ENCODE measurements at places on chromosomes 13 and 19.

- H3K36me3 ChIP-seq: no peaks in the 10 kb centered on the region
- H3K4me3 ChIP-seq: no peak overlapping the region
- DNase-seq: no peak
- no peak overlapping the region for H3K27ac ChIP-seq
Measured at GRCh38 chr19:49020931-49021895, 2.9 kb downstream of the CGB3 start.

DNA sequence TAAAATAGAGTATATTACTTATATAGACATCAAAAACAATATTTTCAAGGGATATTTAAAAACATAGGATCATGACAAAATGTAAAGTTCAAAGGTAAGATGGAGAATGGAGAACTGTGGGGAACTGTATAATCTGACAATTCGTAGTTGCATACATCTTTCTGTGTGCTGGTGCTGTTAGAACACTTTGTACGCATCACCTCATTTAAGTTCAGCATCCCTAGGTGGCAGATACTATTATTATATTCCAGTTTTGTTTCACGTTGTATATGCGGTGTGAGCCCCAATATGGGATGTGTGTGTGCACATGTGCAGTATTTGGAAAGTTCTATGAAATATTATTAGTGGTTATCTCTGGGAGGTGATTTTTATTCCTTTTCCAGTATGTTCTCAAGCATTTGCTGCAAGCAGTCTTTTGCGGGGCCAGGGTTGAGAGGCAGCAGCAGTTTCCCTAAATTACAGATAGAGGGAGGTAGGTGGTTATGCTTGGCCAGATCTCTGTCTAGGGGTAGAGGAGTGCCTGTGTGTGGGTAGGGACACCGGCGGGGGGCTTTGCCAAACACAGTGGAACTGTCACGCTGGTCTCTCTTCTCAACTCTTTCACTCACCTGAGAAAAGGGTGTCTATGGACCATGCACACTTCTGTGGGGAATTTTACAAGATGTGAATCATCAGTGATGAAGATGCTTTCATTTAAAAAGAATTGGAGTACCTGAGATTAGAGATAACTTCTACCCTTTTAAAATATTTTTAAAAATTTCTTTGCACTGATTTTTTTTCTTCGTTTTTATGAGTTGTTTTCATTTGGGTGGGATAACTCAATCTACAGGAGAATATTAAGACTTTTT lies 55.6 kb upstream of the ALOX5AP start:
- peak; percentile 49 for DNase-seq
- no peaks in the 10 kb centered on the region for H3K27me3 ChIP-seq
- H3K36me3 ChIP-seq: no peaks in the 10 kb centered on the region
- no peak overlapping the region for H3K27ac ChIP-seq

DNA sequence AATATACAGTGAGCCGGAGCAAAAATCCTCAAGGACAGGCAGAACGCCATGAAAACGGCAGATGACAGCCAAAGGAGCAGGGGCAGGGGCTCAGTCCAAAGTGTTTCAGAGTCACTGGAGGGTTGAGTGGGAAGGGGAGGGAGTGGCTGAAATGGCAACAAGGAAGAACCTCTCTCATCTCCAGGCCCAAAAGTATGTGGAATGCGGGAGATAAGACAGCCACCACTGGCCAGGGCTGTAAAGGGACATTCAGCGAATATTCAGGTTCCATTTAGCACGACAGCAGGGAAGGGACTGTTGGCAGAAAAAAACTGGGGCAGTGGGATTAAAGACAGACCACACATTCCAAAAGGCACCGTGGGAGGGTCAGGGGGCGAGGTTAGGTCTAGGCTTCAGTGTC lies 48.4 kb downstream of the USPL1 start:
- no peak for DNase-seq
- no peak overlapping the region for H3K4me3 ChIP-seq
- no peaks in the 10 kb centered on the region for H3K36me3 ChIP-seq
- peaks cover 6% of the 10 kb centered on the region for H3K4me1 ChIP-seq

DNA sequence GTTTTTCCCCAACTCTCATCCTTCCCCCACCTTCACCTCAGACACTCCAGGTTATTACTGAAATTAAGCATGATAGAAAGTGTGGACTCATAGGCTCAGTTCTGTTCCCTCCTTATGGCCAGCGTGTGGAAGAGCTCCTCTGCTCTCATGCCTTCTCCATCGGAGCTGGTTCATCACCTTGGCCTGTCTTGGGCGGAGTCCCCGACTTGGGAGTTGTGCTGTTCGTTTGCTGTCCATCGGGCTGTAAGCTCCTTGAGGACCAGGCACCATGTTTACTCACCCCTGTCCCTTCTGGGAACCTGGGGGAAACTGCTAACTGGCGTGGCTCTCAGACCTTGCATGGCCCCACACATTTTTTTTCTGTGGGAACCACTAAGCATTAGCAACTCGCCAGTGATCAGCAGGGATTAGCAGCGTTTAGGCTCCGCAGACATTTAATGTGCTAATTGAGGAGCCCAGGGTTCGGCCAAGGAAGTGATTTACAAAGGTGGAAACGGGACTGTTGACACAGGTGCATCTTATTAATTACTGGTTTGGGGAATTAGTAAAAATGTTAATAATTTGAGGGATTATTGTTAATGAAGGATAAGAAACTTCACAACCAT lies 123.8 kb downstream of the TM9SF2 start:
- H3K4me1 ChIP-seq: no peaks in the 10 kb centered on the region
- H3K27ac ChIP-seq: no peak overlapping the region

GRCh38 chr13:56563663-56564062 lies 577.1 kb upstream of the PRR20A start:
- H3K4me1 ChIP-seq: no peaks in the 10 kb centered on the region
- no peak overlapping the region for H3K27ac ChIP-seq
- H3K4me3 ChIP-seq: no peak overlapping the region
- no peak for DNase-seq
- H3K36me3 ChIP-seq: no peaks in the 10 kb centered on the region

DNA sequence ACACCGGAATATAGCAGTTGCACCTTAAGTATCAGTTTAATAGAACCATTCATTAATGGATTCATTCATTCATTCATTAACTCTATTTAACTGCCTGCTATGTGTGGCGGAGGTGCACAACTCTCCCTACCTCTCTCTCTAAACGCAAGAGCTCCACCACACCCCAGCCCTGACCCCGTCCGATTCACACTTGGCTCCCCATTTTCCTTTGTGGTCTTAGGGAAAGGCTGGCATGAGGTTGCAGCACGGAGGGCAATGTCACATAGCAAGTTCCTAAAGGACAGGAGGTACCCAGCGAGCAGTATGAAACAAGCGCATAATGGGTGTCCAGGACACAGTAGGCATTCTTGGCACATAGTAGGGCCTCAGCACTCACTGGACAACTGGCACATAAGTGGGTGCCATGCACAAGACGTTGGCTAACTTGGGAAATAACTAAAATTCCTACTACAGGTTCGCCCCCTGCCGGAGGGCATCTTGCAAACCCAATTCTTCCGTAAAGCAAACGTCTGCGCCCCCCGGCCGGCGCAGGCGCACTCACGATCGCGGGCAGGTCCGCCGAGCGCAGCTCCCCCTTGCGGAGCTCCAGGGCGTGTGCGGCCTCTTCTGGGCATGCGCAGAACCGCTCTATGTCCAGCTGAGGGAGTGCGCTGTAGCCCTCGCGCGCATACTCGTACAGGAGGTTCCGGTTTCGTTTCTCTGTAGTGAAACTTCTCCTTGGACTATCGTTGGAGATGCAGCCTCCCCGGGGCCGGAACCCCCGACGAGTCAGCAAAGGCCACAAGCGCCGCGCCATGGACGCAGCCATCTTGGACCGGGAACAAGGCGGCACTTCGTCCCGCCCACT lies at the start of gene SARS2:
Gene SARS2 (minus strand): TSS at position 835 of the 847 bp plus-strand sequence. CDS start 27 bp downstream, at position 808.
- H3K27me3 ChIP-seq: no peaks in the 10 kb centered on the region
- peak; percentile 93 for DNase-seq
- H3K27ac ChIP-seq: peak within 1 kb of the TSS; percentile 87
- H3K4me3 ChIP-seq: peak within 1 kb of the TSS; percentile 79
- H3K36me3 ChIP-seq: peaks cover 24% of the 10 kb centered on the region

DNA sequence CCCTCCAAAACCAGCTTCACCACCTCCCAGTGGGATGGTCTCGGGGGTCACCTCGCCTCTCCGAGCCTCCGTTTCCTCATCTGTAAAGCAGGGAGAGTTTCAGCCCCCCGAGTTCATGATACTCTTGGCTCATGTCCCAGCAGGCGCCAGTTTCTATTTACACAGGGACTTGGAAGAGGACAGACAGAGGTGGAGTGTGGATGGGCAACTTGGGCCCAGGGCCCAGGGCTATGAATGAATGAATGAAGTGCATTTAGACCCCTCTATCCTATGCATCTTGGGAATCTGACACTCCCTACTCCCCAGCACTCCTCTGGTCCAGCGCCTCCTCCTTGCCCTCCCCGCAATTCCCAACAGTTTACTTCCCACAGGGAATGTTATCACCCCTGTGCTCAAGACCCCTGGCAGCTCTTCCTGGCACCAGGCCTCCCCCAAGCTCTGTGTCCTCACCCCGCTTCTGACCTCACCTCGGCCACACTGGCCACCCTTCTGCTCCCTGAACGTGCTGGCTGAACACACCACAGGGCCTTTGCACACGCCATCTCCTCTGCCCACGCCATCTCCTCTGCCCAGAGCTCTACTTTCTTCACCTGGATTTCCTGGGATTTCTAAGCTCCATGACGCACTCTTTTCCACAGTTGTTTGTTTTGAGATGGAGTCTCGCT lies 4.9 kb upstream of the C2CD4C start:
- H3K36me3 ChIP-seq: no peaks in the 10 kb centered on the region
- DNase-seq: no peak

- no peaks in the 10 kb centered on the region for H3K27me3 ChIP-seq
- no peak overlapping the region for H3K4me3 ChIP-seq
- H3K27ac ChIP-seq: peak overlapping the region; percentile 62
- DNase-seq: no peak
- H3K4me1 ChIP-seq: peaks cover 88% of the 10 kb centered on the region
Measured at GRCh38 chr19:2089001-2089711, 7.0 kb downstream of the MOB3A start.

- H3K4me1 ChIP-seq: no peaks in the 10 kb centered on the region
- DNase-seq: no peak
- H3K27ac ChIP-seq: no peak overlapping the region
- no peaks in the 10 kb centered on the region for H3K36me3 ChIP-seq
Measured at GRCh38 chr13:32910530-32910929, 105.7 kb upstream of the KL start.

DNA sequence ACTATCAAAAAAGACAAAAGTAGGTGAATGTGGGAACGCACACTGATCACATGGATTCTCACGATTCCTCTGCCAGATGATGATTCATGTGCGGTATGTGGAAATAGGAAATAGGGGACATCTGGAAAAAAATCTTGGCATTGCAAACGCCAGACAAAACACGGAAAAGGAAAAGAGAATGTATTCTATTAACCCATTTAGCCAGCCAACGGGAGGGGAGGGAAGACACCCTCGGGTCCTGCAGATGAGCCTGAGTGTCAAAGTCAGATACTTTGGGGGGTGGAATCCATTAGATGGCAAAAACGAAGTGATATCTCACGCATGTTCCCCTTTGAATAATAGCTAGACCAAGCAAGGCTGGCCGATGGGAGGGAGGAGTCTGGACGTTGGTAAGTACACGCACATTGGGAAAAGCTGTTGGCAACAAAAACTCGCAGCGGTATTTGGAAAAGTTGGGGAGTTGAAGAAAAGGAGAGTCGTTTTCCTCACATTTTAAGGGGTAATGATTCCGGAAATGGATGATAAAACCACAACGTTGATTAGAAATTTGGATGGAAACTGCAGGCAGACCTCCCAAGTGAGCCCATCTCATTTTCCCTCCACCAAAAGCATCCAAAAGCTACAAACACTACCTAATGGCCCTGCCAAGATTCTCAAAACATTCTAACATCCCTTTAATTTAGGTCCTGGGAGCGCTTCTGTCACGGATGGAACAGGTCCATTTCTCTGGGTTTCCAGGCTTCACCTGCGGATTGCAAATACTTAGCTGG lies 73.6 kb downstream of the COL4A1 start:
- no peaks in the 10 kb centered on the region for H3K4me1 ChIP-seq
- DNase-seq: no peak
- H3K36me3 ChIP-seq: no peaks in the 10 kb centered on the region
- no peak overlapping the region for H3K27ac ChIP-seq
- peaks cover 7% of the 10 kb centered on the region for H3K27me3 ChIP-seq

DNA sequence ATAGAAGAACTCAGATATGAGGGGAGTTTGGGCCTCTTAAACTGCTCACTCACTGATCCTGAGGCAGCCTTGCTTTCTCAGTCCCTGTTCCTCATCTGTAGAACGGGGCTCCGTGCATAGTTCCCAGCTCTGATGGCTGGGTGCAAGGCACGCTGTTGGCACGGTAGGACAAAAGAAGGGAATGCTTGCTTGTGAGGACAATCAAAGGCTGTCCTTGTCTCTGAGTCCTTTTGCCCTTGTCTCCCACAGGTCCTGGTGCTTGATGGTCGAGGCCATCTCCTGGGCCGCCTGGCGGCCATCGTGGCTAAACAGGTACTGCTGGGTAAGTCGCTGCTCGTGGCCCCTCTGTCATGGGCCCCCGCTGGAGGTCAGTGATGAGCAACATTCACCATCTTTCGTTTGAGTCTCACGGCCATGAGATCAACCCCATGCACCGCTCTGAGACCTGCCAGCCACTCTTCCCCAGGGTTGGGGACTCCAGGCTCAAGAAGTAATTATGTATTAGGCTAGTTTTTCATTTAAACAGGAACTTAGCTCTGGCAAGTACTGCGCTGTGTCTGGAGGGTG lies 2.3 kb downstream of the RPL13A start:
- H3K4me3 ChIP-seq: peak overlapping the region; percentile 77
- peak; percentile 79 for DNase-seq
- peak overlapping the region; percentile 60 for H3K27ac ChIP-seq
- peaks cover 72% of the 10 kb centered on the region for H3K36me3 ChIP-seq
- H3K27me3 ChIP-seq: no peaks in the 10 kb centered on the region

GRCh38 chr13:97130190-97130589 lies 91.9 kb upstream of the MBNL2 start:
- H3K27me3 ChIP-seq: no peaks in the 10 kb centered on the region
- no peak for DNase-seq
- no peak overlapping the region for H3K27ac ChIP-seq
- no peaks in the 10 kb centered on the region for H3K4me1 ChIP-seq
- no peaks in the 10 kb centered on the region for H3K36me3 ChIP-seq

Measured in CD4-positive, alpha-beta T cell (primary cell).